Stimulated activated CD8-positive, alpha-beta memory T cell treated with anti-CD3 and anti-CD28 coated beads, Interleukin-7, amount 100 ng/mL, for 48 hours (primary cell): ENCODE measurements at places on chromosomes 3 and 15.

DNA sequence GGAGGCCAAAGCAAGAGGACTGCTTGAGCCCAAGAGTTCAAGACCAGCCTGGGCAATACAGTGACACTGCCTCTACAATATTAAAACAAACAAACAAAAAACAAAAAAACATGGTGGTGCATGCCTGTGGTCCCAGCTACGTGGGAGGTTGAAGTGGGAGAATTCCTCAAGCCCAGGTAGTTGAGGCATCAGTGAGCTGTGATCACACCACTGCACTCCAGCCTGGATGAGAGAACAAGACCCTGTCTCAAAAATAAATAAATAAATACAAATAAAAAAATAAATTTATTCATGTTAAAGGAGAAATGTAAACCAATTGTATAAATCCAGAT lies 200.6 kb downstream of the BCHE start:
- DNase-seq: no peak

- no peak for DNase-seq
Measured at GRCh38 chr15:83289160-83289559, 4.7 kb upstream of the BNC1 start.

- no peak for DNase-seq
Measured at GRCh38 chr15:57552678-57553334, 38.9 kb upstream of the MYZAP start.

GRCh38 chr3:61858054-61858453 lies 296.7 kb downstream of the PTPRG start:
- DNase-seq: no peak

DNA sequence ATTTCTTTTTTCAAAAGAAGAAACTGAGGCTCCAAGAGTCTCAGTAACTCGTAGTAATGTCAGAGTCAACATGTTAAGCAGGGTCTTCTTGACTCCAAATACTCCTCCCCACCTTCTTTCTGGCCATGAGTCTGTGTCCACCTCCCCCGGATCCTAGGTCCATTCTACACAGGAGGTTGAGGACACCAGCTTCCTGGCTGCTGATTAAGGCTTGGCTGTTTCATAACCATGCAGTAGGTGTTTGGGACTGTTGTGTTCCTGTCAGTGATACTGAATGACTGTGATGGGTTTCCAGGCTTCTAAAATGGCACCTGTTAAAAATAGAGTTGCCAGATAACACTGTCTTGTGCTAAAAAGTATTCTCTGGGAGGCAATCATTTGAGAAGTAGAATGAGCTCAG lies 130.8 kb upstream of the IL12A start:
- DNase-seq: no peak

GRCh38 chr3:64444490-64445108 lies 219.3 kb upstream of the PRICKLE2 start:
- no peak for DNase-seq

- no peak for DNase-seq
Measured at GRCh38 chr15:52540374-52541012, 11.8 kb upstream of the MYO5A start.

DNA sequence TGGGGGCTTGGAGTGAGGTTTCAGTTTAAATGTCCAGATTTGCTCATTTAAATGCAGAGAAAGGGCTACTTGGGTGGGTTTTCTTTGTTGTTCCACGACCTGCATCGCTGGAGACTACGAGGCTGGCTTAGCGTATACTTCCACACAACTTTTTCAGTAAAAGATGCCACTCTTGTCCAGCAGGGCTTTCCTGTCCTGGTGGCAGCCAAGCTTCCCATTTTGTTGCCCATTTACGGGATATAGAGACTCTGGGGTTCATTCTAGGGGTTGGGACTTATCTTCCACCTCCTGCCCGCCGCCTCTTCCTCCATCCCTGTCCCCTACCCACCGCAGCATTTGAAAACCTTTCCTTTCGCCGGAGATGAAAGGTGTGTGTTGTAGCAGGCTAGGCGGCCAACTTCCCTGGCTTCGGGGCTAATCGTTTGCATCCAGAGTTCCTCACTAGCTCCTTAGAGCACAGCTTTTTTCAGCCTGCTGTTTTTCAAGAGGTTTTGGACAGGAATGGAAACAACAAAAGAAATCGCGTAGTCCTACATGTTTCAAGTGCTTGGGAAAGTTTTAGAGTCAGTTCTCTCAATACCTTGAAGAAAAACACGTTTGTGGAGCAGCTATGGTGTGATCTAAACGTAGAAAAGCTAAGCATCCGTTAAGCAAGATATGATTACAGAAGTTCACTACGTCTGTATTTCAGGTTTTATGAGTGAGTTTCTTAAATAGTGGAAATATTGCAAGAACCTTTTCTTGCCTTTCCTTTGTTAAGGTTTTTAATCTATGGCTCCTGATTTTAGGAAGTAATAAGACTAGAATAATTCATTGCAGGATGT lies 843 bp downstream of the CHRNA5 start:
- no peak for DNase-seq

GRCh38 chr3:30629746-30630145 lies 23.3 kb downstream of the TGFBR2 start:
- DNase-seq: no peak
